ENCODE measurements at places on chromosomes 5 and 9.

DNA sequence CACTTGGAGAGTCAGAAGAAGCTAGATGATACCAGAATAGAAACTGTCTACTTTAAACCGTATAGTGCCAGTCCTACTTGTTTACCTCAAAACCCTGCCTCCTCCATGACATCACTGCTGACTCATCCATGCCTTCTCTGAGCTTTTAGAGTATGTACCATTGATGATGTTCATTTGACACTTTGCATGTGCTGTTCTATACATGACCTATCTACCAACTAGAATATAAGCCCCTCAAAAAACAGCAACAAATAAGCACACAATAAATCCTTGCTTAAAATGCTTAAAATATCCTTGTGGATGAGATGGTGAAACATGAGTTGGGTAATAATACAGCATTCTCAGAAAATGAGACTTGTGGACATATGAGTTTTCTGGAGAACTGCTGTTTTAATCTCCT lies 2.6 kb downstream of the CTNNAL1 start:
- peak; percentile 34 for DNase-seq

- no peak for DNase-seq
Observed at GRCh38 chr5:104611135-104611767, 1048.7 kb upstream of the NUDT12 start.

DNA sequence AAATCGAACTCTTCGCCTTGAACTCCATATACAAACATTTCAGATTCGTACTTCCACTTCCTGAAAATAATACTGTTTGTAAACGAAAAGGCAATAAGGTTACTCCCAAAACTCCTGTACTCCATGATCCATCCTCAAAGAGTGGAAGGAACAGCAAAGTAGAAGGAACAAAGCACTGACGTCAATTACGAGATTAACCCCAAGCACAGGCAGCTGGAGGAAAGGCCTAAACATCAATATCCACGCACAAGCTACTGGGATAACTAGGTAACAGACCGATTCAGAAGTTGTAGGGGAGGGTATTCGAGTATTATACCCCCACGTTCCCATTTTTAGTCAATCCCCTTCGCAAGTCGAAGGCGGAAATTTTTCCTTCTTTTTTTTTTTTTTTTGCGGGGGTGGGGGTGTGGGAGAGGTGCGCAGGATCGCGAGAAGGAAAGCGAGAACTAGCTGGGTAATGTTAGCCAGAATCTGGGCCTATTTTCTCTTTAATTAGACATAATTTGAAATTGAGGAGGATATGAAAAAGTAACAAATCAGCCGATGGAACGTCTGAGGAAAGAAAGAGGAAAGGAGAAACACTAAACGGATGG lies 909 bp downstream of the AFF4 start:
- no peak for DNase-seq

- no peak for DNase-seq
Observed at GRCh38 chr5:88743231-88743834, 139.7 kb downstream of the MEF2C start.

GRCh38 chr5:30871196-30871595 lies 322.3 kb upstream of the CDH6 start:
- no peak for DNase-seq

DNA sequence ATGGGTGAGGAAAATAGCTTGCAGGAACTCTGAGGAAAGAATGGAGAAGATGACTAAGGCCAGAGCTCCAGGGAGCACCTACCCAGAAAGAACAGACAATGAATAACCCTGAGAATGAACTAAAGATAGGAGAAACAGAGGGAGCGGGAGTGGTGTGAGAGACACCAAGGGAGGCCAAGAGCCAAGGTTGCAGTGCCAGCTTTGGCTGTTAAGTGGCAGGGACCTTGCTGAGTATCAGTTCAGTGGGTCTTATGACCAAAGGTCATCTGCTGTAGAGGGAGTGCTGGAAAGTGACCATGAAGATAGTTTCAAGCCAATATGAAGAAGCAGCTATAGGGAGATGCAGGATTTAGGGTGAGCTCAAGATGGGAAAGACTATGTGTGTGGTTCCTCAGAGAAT lies 16.7 kb downstream of the P4HA2 start:
- no peak for DNase-seq

- DNase-seq = no peak
Observed at GRCh38 chr5:29240379-29240778, 1953.1 kb upstream of the CDH6 start.

GRCh38 chr9:89436326-89436725 lies 61.6 kb downstream of the SEMA4D start:
- no peak for DNase-seq

GRCh38 chr9:110320651-110321445 lies 16.8 kb downstream of the TXNDC8 start:
- no peak for DNase-seq

- DNase-seq = no peak
Observed at GRCh38 chr5:116731432-116731831, 156.8 kb upstream of the SEMA6A start.

DNA sequence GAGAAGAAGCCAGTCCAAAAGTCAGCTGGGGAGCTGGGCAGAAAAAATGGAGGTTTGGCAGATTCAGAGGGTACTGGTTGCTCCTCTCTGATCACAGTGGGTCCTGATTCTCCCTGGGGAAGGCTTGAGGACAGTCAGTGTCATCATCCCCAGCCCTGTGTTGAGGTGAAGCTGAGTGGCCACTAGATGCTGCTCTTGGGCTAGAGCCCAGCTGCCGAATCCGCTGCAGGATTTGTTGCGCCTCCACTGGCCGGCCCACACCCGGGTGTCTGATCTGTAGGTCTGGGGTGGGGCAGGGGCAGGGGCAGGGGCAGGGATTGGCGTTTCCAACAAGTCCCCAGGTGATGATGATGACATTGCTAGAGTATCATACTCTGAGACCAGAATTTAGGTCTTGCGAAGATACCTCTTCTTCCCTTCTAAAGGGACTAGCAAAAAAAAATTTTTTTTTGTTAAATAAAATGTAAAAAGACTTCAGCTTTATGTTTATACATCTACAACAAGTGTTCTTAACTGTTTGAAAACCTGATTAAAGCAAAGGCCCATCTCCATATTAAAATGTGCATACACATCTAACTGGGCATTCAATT lies 106.8 kb downstream of the PDE6A start:
- DNase-seq = no peak

DNA sequence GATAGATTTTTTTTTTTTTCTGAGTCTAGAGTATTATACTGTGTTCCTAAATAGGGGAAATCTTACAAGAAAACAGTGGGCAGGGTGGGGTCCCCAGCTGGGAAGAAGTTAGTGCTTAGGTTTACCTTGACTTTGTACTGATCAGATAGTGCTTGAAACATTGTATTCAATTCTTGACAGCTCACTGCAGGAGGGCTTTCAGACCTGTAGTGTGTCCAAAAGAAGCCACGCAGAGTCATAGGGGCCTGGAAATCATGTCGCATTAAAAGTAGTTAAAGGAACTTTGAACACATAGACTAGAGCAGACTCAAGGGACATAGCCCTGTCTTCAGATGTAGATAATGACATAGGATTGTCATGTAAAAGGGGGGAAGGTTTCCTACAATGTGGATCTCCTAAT lies 215.4 kb upstream of the NR4A3 start:
- DNase-seq = no peak

DNA sequence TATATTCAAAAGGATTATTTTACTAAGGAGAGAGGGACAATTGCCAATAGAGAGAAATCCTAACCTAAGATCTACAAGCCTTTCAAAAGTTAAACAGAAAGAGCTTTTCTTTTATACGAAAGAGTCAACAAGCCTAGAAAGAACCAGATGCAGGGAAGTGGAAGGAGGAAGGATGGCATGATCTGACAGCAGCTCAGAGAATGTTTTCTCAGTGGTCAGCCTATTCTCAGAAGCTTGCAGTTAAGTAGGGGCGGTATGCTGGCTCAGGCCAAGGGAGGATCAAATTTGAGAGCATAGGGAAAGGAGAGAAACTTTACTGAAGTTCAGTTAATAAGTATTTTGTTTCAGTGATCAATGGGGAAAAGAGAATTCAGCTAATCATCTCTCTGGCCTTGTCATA lies 88.0 kb upstream of the FTMT start:
- no peak for DNase-seq
